Jurkat, Clone E6-1 (cell line): ENCODE measurements at places on chromosomes 3 and 15.

DNA sequence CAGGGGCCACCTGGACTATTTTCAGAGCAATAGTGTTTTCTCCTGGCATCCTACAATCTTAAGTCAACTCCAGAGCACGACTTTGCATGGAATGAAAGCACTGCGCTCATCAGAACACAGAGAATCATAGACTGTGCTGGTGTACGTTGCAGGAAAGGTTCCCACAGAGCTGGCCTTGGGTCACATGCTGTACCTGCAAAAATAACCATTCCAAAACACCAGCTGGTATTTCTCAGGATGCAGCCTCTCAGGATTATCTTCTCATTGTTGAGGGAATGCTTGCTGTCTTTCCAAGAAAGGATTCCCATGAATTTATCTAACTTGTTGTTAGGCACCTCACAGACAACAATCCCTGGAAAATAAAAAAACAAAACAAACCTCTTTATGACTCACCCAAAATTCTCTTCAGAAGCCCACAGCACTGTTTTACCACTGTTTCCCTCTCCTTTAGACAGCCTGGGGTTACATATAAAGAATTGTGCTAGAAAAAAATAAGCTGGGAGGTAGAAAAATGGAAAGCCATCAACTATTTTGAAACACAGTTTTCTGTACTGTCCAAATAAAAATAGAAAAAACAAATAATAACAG is 131.7 kb downstream of the ATP8B4 start:
- DNase-seq: no peak

DNA sequence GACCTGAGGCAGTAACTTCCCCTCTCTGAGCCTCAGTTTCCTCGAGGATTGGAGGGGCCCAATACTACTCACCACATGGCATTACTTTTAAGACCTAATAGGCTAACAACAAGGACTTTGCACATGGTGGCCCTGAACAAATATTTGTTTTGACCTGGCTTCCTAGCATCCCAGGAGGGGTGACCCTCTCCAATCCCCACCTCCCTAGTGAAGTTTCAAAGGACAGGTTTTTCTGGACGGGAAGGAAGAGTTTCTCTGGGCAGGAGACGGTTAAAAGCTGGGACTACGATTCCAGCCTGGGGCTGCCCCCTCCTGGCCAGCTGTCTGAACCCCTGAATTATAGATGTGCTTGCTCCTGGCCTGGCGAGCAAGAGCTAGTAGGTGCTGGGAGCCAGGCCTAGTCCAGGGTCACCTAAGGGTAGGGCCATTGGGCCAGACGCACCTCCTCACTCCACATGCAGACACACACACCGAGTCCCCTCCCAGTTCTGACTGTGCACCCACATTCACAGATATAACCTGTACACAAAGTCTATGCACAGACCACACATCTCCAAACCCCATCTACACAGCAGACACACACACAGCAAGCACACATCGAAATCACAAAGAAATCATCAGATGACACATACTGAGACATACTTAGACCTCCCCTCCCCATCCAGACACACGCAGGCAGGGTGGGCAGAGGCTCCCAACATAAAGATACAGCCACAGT is 2.7 kb upstream of the ISL2 start:
- no peak for DNase-seq

DNA sequence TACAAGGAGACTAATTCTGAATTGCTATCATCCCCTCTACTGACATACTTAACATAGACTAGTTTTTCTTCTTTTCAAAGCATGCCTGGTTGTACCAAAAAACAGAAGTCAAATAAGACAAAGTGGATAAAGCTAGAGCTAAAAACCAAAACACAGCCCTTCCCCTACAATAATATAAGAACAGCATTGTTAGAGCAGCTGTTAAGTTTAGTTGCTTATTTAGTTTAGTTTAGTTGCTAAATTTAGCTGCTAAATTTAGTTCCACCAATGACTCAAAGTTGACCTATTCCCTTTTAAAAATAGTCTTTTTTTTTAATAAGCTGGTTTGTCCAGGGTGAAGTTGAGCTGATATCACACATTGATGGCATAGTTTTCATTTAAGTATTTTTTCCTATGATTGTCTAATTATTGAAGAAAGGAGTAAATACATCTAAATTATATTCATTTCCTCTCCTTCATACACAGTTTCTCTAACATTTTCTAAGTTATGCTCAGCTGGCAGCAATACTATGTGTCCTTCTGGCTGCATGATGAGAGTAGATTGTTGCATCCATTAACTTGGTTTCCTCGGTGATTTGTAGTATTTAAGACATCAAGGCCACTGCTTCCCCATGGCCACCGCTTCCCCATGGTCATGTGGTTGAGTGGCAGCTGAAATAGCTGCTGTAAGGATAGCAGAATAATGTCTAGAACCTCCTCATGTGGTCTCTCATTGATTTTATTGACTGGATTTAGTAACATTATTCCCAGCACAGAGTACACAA is 718.6 kb upstream of the NECTIN3 start:
- no peak for DNase-seq

- DNase-seq: no peak
Measured at GRCh38 chr15:39327005-39327730, 253.7 kb upstream of the THBS1 start.

DNA sequence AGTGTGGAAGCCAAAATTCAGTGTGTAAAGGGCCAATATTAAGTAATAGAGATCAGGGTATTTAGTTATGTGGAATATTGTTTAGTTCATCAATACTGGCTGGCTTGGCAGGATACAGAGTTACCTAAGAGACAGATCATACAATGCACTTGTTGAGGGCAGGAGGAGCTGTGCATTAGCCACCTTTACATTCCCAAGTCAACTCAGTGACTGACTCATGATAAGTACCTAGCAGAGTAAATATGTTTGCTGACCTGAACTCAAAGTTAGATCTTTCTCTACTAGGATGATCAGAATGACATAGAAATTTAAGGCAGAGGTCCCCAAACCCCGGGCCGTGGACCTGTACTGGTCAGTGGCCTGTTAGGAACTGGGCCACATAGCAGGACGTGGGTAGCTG is 3.5 kb upstream of the ABHD17C start:
- DNase-seq: no peak

DNA sequence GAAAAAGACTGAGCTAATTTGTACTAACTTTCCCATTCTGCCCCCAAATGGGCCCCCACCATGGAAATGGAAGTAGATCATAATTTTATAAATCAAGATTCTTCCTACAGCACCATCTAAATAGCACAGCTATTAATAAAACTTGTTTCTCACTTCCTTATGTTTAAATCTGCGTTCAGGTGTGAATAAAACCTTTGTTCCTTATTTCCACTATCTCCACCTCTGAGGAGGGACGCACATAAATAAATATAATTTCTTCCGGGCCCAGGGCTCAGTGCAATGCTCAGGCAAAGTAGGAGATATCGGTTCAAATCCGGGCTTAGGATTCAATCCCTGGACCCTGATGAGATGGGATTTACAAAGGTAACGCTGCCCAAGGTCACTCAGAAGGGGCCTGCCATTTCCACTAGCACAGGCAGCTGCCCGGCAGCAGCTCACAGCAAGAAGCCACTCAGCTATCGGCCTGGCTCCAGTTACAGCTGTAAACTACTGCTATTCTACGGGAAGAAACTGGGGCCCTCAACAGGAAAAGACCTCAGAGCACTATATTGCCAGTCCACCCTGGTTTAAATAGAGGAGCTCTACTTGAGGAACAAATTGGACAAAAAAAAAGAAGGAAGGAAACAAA is 52.5 kb downstream of the FOXP1 start:
- no peak for DNase-seq

- no peak for DNase-seq
Measured at GRCh38 chr15:92226020-92226612, 167.6 kb upstream of the ST8SIA2 start.

- no peak for DNase-seq
Measured at GRCh38 chr15:78923015-78923414, 21.8 kb downstream of the CTSH start.

- no peak for DNase-seq
Measured at GRCh38 chr3:148026009-148026588, 616.9 kb downstream of the ZIC1 start.

- no peak for DNase-seq
Measured at GRCh38 chr15:39609166-39609916, 28.5 kb downstream of the THBS1 start.

GRCh38 chr3:192917028-192917403 is 640 bp downstream of the MB21D2 start:
- DNase-seq: no peak

GRCh38 chr3:128072454-128073184 is 20.4 kb downstream of the SEC61A1 start:
- no peak for DNase-seq

DNA sequence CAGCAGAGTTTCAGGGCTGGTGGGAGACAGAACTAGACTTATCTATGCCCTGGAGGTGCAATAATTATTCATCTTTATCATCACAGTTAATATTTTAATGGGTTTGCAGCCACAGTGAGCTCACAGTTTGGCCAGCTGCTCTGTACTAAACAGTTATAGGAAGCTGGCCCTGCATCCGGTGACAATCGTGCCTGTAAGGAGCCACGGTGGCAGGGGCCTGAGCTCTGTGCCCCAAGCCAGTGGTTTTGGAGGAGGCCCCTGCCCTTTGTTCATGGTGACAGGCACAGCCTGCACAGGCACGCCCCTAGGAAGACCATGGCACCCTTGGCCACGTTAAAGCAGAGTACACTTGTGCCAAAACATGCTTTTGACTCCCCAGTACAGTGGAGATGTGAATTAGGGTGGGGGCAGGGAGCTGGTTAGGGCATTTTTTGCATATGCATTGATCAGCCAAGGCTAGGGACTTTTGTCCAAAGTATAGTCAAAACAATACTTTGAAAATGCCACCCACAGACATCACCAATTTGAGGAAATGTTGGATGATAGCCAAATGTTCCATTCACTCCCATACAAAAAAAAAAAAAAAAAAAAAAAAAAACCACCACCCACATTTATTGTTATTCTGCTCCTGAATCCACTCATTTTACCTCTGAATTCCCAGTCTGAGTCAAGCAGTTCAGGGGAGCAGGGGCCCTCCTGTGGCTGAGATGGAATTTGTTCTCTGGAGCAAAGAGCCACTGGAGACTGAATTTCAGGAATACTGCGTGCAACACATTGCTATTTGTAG is 3.4 kb upstream of the RFTN1 start:
- no peak for DNase-seq

GRCh38 chr3:89360156-89360555 is 252.7 kb downstream of the EPHA3 start:
- no peak for DNase-seq

DNA sequence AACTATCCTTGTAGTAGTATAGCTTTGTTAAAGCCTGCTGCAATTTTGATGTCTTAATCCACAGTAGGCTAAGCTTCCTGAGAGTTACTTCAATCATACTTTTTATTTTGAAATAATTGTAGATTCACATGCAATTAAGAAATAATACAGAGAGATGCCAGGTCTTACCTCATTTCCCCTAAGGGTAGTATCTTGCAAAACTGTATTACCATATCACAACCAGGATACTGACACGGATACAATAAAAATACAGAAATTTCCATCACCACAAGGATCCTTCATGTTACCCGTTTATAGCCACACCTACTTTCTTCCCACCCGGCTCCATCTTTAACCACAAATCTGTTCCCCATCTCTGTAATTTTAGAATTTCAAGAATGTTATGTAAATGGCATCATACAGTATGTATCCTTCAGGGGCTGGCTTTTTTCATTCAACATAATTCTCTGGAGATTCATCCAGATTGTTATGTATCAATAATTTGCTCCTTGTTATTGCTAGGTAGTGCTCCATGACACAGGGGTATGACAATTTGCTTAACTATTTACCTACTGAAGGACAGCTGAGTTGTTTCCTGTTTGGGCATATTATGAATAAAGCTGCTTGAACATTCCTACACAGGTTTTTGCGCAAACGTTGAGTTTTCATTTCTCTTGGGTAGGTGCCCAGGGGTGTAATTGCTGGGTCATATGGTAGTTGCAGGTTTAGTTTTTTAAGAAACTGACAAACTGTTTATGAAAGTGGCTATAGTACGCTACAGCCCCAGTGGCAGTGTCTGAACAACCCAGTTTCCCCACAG is 21.6 kb downstream of the BDH1 start:
- no peak for DNase-seq

DNA sequence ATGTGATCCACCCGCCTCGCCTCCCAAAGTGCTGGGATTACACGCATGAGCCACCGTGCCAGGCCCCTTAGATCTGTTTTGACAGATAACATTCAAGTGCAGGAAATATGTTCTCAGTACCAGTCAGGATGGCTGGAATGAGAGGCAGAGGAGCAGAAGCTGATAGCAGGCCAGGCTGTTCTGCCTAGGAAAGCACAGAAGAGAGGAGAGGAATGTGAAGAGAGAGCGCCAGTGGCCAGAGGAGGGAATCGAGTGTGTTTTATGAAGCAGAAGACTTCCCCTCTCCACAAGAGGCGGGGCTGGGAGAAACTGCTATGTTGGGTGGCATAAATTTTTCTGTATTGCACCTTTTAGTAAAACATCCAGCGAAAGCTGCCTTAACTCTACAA is 32.0 kb upstream of the RYK start:
- DNase-seq: no peak

DNA sequence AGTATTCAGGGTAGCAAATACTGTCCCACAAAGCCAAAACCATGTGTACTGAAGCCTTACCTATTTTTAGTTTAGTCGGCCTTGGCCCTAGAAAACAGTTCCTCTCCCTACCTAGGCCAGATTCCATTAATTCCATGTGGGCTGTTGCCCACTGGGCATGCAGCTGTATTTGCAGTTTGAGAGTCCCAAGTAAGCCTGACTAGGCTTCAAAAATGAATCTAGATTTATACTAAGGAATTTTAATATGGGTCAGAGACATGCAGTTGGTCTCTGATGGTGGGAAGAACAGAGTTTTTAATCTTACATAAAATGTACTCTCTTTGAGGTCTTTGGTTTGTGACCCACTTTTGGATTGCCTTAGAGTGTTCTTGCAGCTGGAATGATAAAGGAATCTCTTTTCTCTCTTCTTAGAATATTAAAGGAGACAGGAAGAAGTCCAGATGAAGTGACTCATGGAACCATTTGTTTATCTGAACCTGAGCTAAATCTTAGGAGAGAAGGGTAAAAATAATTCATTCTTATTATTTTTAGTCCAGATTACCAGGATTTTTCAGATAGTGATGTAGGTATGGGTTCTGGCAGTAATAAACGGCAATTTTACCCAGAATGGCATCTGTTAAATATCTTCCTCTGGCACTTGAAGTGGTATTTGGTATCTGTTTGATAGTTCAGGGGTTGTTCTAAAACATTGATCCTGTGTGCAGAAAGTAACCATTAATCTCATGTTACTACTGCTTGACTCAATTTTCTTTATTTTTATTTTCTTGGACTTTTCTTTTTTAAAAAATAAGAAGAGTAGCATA is 33.8 kb downstream of the GLCE start:
- DNase-seq: no peak

GRCh38 chr15:101676921-101677329 is 24.7 kb upstream of the TM2D3 start:
- DNase-seq: no peak

- no peak for DNase-seq
Measured at GRCh38 chr3:31878231-31878838, 102.7 kb downstream of the OSBPL10 start.

GRCh38 chr15:99826157-99826780 is 93.0 kb upstream of the LYSMD4 start:
- no peak for DNase-seq
